ENCODE measurements at places on chromosomes 6 and 20.

DNA sequence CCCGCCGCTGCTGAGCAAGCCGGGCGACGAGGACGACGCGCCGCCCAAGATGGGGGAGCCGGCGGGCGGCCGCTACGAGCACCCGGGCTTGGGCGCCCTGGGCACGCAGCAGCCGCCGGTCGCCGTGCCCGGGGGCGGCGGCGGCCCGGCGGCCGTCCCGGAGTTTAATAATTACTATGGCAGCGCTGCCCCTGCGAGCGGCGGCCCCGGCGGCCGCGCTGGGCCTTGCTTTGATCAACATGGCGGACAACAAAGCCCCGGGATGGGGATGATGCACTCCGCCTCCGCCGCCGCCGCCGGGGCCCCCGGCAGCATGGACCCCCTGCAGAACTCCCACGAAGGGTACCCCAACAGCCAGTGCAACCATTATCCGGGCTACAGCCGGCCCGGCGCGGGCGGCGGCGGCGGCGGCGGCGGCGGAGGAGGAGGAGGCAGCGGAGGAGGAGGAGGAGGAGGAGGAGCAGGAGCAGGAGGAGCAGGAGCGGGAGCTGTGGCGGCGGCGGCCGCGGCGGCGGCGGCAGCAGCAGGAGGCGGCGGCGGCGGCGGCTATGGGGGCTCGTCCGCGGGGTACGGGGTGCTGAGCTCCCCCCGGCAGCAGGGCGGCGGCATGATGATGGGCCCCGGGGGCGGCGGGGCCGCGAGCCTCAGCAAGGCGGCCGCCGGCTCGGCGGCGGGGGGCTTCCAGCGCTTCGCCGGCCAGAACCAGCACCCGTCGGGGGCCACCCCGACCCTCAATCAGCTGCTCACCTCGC is 1.5 kb downstream of the ARID1B start:
- DNase-seq = peak; percentile 83

DNA sequence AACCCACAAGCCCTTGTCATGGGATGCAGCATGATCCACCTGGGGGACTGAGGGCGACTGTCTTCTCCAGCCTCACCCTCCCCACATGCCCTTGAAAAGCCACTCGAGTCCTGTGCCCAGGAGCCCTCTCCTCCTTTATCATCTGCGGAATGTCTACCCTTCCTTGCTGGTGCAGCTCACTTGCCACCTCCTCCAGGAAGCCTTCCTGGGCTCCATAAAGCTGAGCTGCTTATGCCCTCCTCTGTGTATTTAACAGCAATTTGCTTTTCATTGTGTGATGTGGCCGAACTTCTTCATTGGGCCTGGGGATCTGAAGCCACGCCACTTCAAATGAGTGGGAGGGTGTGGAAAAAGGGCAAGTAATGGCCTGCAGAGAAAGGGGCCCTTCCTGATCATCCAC is 17.8 kb upstream of the RBPJL start:
- no peak for DNase-seq

GRCh38 chr6:116278854-116279231 is 887 bp downstream of the TSPYL1 start:
- DNase-seq = peak; percentile 54

DNA sequence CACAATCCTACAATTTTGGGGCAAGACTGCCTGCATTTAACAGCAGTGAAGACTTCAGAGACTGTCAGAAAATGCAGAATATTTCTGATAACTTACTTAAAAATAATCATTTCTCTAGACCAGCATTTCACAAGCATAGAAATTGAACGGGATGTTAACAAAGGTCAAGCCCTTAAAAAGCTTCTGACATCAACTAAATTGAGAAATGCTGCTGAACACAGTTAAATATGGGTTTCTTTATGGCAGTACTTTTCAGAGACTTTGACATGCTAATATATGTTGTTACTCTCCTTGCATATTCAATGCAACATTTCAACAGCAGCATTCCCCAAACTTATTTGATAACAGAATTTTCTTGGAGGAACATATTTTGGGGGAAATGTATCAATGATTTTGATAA is 84.5 kb downstream of the KIF13A start:
- no peak for DNase-seq

GRCh38 chr6:131183427-131184095 is 48.3 kb downstream of the AKAP7 start:
- DNase-seq = no peak

GRCh38 chr6:123715006-123715863 is 78.5 kb upstream of the TRDN start:
- peak; percentile 76 for DNase-seq

- no peak for DNase-seq
These were observed 734.4 kb downstream of the MAFB start for GRCh38 chr20:39954621-39955020.

- DNase-seq = no peak
These were observed 212.9 kb downstream of the TFAP2C start for GRCh38 chr20:56842056-56842455.

- no peak for DNase-seq
These were observed 129.4 kb upstream of the CENPW start for GRCh38 chr6:126210398-126211075.

- no peak for DNase-seq
These were observed 29.8 kb downstream of the AIG1 start for GRCh38 chr6:143090314-143091044.

GRCh38 chr20:32072168-32072750 is 20.2 kb downstream of the HCK start:
- DNase-seq = no peak

- peak; percentile 52 for DNase-seq
These were observed 55.7 kb upstream of the TNFAIP3 start for GRCh38 chr6:137811121-137811915.

DNA sequence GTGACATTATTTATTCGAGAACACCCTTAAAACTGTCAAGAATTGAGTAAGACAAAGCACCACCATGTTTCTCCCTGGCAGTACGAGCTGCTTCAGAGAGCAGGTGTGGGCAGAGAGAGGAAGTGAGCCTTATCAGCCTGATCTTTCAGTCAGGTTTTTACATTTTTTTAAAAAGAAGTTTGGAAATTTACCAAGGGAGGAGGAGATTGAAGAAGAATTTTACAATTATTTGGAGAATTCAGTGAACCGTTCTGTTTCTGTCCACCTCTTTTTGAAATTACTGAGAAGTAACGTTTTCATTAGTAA is 75.5 kb downstream of the ZDHHC14 start:
- DNase-seq = no peak

DNA sequence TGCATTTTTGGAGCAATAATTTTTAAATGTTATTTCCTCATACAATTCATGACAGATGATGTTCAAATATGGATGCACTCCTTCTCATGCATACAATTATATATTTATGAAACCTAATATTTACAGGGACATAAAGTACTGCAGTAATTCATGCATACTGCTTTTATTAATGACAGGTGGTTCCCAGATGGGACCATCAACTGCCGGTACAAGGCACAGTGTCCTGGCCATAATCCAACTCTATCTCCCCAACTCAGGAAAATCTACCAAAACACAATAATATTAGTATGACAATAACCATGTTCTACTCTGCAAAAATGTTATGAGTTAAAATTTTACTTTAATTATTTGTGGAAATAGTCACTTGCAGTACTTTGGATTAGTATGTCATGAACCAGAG is 77.8 kb downstream of the VIP start:
- no peak for DNase-seq

- peak; percentile 12 for DNase-seq
These were observed 453.3 kb downstream of the C6orf118 start for GRCh38 chr6:164856138-164856537.

GRCh38 chr6:43271103-43271815 is 26.8 kb upstream of the SLC22A7 start:
- DNase-seq = no peak

GRCh38 chr20:35772563-35773058 is 796 bp downstream of the PHF20 start:
- no peak for DNase-seq
